AG04450 (cell line): ENCODE measurements at places on chromosomes 12 and 14.
A peak's percentile ranks its signal among the peaks of the same experiment; 100 is the strongest.

DNA sequence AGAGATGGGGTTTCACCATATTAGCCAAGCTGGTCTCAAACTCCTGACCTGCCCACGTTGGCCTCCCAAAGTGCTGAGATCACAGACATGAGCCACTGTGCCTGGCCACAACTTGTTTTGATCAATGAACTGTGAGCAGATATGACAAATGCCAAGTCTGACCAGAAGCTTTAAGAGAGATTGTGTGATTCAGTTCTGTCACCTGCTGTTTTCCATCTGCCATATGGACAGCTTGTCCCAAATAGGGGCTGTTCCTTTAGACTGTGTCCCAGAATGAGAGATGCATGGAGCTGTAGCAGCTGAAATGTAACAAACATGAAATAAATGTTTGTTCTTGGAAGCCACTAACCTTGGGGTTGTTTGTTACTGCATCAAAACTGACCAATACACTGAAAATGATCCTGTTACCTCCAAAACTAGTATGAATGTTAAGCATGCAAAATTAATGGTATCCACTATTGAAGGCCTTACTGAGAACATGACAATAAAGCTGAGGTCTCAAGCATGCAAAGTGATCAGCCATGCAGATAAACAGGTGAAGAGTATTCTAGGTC lies 65.9 kb upstream of the MED13L start:
- no peak for DNase-seq

GRCh38 chr14:83992857-83993256 lies 1537.1 kb upstream of the FLRT2 start:
- no peak for DNase-seq

GRCh38 chr14:94088516-94088915 lies 7.4 kb downstream of the IFI27L1 start:
- no peak for DNase-seq

GRCh38 chr14:76826122-76826521 lies at the start of gene LRRC74A:
LRRC74A (plus strand) TSS chr14:76826408; CDS start chr14:76826698, 290 bp downstream.
- no peak for DNase-seq

DNA sequence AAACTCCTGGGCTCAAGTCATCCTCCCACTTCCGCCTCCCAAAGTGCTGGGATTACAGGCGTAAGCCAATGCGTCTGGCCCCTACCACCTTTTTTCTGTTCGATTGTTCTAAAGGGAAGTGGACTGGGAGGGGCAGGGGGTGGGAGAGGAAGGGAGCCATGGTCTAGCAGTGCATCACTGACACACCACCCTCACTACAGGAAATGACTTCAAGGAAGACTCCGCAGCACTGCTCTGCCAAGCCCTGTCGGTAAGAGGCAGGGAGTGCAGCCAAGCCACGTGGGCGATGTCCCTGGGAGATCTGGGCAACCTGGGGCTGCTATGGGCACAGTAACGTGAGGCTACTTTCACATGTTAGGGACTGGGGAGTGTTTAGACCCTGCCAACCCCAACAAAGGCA lies 18.0 kb downstream of the LRRC74A start:
- no peak for DNase-seq

DNA sequence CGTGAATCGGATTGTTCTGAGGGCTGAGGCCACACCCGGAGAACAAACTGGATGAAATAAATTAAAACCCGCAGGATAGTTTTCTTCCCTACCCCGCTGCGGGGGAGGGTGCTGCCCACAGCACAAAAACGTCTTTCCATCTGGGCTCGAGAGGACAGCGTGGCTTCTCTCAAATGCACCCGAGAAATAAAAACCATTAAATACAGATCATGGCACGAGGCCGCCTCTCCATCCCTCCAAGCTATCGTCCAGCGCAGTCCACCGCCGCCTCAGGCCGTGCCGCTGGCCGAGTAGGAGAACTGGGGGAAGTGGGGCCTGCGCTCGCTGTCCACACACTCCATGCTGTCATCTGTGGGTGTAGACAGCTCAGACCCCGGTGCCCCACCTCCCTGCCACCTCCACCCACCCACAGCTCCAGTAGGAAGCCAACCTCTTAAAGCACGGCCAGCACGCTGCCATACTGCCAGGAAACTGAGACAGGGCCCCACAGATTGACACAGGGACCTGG lies 17.2 kb downstream of the SIVA1 start:
- DNase-seq = no peak

DNA sequence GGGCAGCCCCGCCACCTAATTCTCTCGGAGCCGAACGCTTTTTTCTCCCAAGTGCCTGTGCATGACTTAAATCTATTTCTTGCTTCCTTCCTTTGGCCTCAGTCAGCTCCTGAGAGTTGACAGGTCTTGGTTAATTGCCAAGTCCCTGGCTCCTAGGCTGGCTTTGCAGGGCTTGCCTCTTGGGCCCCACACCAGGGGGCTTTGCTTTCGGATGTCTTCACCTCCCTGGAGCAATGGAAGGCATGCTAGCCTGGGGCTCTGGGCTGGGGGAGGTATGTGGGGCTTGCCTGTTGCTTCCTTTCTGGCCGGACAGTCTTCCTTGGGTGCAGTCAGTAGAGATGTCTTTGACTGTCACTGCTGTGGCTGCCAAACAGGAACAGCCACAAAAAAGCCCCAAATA lies 2.2 kb upstream of the KRT80 start:
- DNase-seq = no peak

DNA sequence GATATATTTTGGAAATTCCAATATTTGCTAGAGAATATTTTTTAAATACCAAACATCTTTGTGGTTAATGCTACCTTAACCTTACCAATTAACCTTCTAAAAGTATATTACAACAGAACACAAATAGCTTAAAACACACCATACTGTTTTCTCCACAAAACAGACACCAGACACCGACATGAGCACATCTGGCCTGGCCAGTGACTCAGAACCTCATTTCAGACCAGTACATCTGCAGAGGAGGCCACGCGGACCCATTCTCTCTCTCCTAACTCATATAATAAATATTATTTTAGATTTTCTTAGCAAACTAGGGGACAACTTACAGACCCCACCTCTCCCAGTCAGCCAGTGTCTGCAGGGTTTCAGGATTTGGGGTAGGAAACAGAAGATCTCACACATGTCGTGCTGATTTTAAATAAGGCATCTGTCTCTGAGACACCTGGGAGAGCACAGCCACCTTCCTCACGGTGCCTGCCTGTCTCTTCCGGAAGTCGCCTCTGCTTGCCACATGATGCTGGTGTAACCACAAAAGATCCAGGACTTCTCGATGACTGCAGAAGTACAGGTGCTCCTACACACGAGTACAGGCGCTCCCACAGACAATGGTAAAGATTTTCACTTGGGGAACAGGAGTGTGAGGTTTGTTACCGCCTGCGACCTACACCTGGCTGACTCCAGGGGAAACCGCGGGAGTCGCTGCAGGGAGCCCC lies 9.7 kb upstream of the ANKLE2 start:
- no peak for DNase-seq

- no peak for DNase-seq
These were observed 40.7 kb upstream of the RIN3 start for GRCh38 chr14:92472860-92473259.

DNA sequence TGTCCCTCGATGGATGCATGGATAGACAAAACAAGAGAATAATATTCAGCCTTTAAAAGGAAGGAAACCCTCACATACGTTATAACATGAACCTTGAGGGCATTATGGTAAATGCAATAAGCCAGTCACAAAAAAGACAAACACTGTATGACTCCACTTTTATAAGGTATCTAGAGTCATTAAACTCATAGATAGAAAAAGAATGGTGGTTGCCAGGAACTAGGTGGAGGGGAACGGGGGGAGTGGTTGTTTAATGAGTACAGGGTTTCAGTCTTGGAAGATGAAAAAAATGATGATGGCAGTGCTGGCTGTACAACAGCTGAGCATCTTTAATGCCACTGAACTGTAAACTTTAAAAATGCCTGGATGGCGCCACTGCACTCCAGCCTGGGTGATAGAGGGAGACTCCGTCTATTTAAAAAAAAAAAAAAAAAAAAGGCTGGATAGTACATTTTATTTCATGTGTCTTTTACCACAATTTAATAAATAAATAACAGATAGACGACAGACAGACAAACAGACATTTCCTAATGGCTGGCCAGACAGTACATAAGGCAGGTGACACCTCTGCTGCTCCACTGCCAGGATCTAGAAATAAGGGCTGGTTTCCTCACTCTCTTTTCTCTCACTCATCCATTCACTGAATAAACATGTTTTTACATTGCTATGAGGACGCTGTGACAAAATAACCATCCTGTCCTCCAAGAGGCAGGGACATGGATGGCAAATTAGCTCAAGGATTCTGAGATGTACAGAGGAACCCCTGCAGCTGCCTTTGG lies 118.8 kb downstream of the FOXN3 start:
- DNase-seq = no peak

GRCh38 chr12:828726-829395 lies 76.5 kb downstream of the WNK1 start:
- DNase-seq = no peak

DNA sequence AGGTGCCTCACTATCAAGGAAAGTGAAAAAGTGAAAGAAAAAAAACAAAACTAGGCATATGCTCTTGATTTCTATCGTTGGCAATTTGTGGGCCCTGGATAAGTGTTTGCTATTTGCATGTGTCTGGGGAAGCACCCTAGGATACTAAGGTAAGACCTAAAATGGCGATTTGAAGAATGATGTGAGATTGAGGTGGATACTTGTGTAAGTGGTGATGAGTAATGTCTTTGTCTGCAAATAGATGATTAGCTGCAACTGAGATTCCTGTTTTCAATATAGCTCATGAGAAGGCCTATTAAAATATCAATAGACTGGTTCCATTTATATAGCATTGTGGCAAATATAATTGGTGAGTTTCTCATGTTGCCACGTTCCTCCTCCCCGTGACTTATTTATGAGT lies 261.7 kb downstream of the NEDD1 start:
- no peak for DNase-seq

GRCh38 chr12:11765817-11766794 lies 116.6 kb downstream of the ETV6 start:
- DNase-seq = peak; percentile 46

GRCh38 chr14:36217027-36217426 lies 40.5 kb upstream of the PTCSC3 start:
- DNase-seq = no peak

DNA sequence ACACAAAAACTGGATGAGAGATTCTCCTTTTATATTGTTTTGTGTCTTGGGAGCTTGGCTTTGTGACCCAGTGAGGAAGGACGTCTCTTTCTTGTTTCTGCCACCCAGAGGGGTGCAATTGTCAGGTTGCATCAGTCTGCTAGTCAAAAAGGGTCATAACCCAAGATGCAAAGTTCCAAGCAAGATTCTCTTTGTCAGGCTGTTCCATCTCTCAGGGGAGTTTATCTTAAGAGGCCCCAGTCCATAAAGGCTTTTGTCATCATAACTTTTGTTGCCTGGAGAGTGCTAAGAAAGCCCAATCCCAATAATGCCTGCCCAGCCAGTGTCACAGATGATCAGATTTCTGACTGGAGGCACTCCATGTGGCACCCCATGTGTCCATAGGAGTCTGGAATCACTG lies 444.9 kb downstream of the TRHDE start:
- no peak for DNase-seq

GRCh38 chr12:14059548-14059947 lies 78.1 kb upstream of the GRIN2B start:
- no peak for DNase-seq

- DNase-seq = no peak
These were observed 4.2 kb downstream of the HSPB8 start for GRCh38 chr12:119182701-119183493.

- peak; percentile 44 for DNase-seq
These were observed 838 bp upstream of the ERBB3 start for GRCh38 chr12:56078931-56079722.

DNA sequence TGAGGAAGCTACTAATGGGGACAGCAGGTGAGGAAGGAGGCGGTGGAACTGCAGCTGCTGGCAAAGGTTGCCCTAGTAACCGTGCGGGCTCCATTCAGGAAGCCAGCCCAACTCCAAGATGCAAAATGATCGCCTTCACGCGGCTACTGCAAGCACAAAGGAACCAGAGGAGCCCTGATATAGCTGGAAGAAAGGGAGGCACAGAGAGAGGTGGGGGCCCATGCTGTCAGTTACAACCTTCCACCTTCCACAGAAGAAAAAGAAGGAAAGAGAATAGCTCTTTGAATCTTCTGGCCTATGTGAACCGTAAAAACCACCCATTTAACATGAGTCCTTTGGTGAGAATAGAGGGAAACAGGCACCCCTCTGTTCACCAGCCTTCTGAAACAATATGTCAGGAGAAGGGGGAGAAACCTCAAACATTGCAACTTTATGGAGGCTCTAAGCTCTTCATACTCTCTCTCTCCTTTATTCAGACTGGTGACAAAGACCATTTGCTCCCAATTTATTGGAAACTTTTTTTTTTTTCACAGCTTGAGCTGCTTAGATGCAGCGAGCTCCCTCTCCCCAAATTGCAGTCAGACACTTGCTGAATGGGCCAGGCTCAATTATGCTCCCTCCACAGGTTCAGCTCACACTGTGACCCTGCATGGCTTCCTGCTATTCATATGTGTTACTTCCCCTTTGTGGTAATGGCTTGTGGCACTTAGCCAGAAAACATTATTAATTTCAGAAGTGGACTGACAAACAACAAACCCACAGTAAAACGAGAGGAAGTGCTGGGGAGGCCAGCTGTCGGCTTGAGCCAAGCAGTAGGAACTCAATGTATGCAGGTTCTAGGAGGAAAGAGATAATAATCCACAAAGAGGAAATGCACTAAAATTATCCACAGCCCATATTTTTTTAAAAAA lies 6.2 kb downstream of the DUSP6 start:
- DNase-seq = no peak

DNA sequence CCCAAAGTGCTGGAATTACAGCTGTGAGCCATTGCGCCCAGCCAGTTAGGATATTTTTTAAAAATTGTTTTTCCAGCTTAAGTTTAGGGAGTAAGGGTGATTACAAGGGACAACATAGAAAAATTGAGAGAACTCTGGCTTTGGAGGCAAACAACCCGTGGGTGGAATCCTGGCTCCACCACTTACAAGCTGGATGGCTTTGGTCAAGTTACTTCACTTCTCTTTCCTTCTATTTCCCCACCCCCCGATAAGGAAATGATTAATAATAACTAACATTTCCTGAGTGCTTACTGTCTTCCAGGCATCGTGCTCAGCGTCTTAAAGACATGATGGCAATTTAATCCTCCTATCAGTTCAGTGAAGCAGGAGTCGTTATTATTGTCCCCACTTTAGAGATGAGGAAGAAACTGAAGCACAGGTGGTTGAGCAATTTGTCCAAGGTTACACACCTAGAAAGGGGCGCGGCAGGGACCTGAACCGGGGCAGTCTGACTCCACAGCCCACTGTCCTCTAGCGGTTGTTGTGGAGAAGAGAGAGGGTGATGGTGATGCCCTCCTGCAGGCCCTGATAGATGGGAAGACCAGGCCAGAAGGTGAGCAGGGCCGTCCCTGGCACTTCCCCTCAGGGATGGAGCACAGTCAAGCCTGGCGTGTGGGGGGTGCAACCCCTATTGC lies 16.7 kb upstream of the FAIM2 start:
- DNase-seq = no peak

DNA sequence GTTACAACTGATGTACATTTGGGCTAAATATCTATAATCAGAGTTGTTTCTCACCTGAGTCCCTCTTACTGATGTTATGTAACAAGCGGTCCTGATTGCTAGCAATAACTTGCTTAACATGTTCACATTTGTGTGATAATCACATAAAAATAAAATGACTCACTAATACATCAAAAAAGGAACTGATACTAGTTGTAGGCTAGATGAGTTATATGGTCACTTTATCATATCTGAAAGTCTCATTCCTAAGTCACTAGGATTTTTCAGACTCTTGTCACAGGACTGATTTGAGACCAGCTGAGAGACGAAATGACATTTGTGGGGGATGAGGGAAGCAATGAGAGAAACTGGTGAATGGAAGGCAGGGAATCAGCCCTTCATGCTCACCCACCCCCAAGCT lies 34.3 kb downstream of the NKX2-1 start:
- no peak for DNase-seq
